ENCODE measurements at places on chromosomes 7 and 10.
A peak's percentile ranks its signal among the peaks of the same experiment; 100 is the strongest.

- DNase-seq = peak; percentile 94
Measured at GRCh38 chr10:88198023-88198422, 334.6 kb downstream of the PTEN start.

- no peak for DNase-seq
Measured at GRCh38 chr10:129877773-129878371, 86.2 kb downstream of the EBF3 start.

DNA sequence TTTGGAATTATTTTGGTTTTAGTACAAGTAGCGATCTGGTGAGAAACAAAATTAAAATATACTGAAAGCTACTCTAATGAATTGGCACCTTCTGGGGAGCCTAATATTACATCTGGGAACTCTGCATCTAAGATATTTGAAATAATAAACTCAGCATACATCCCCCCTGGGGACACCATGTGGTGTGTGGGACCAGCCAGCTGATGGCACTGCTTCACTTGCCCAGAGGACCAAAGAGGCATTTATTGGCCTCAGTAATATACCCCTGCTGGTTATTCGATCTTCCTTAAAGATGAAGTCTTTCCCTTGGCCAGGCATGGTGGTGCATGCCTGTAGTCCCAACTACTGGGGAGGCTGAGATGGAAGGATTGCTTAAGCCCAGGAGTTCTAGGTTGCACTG is 195.1 kb upstream of the AUTS2 start:
- DNase-seq = no peak

DNA sequence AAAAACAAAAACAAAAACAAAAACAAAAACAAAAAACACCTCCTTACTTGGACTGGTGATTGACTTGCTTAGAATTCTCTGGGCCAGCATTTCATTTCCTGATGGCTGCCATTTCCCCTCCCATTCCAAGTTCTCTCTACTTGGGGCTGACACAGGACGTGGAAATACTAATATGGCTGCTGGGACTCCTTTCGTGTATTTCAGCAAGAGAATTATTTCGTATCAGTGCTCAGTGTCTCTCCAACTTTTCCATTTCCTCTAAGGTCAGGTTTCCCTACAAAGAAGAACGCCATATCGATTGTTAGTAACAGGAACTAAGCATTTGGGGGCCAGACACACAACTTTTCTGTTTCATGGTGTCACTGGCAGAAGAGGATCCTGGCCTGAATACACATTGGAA is 22.5 kb upstream of the VAX1 start:
- no peak for DNase-seq

- DNase-seq = no peak
Measured at GRCh38 chr10:108014145-108014901, 849.8 kb upstream of the SORCS1 start.

DNA sequence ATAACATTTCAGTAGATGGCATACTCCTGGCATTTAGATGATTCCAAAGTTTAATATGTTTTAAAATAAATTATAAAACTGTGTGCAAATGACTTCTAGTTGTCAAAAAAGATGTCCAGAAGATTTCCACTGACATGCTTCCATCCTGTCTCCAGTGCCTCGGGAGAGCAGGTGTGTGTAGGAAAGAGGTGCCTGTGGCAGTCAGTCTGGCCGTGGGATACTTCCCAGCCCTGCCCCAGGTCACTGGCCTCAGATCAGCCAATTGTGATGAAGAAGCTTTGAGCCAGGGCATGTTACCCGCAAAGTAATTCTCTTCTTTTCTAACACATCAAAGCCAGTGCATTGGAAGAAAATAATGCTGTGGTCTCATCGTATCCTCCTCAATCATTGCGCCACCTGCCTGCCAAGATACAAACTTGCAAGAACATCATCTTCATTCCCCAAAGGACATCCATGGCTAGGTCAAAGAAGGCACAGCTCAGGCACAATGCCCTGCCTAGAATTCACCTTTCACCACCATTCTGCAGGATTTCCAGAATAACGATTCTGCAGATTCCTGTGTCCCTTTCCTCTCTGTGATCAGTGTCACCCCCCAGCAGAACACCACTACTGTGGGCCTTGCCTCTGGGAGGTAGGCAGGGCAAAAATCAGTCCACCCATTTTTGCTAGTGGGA is 6.3 kb upstream of the KCNMA1 start:
- DNase-seq = no peak

GRCh38 chr7:111558991-111559390 is 3.3 kb downstream of the IMMP2L start:
- no peak for DNase-seq

- DNase-seq = no peak
Measured at GRCh38 chr7:18461785-18462467, 33.6 kb upstream of the HDAC9 start.

GRCh38 chr10:128517167-128517566 is 390.9 kb upstream of the MKI67 start:
- DNase-seq = no peak

DNA sequence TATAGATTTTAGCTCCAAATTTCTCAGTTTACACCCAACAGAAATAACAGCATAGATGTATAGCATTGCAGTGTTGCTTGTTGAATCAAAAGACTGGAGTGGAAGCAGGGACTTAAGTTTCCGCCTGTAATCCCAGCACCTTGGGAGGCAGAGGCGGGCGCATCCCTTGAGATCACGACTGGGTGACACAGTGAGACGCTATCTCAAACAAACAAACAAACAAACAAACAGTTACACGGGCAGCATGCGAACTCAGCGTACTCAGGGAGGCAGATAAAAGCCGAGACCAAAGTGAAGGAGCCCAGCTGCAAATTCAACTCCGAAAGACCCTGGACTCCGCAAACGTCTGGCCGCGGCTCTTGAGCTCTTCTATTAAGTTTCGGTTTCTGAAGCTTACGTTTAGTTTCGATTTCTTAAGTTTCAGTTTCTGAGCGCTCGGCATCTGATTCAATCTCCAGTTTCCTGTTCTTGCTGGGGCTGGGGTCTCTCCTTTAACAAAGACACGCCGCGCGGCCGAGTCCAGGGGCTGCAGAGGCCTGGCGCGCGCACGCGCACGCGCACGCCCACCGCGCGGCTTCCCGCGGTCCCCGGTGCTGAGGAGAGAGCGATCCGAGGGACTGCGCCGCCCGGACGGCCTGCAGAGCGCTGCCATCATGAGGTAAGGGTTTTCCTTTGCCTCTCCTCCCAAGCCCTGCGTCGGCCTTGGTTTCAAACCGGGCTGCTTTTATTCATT is at the start of gene IFIT5:
TSS of gene IFIT5 (plus strand) at position 423 of the 733 bp plus-strand sequence. CDS start at position 654, 231 bp downstream.
- DNase-seq = peak; percentile 82

- no peak for DNase-seq
Measured at GRCh38 chr10:58968389-58968755, 208.1 kb upstream of the PHYHIPL start.

GRCh38 chr7:33079763-33080690 is 17.5 kb upstream of the NT5C3A start:
- DNase-seq = no peak

DNA sequence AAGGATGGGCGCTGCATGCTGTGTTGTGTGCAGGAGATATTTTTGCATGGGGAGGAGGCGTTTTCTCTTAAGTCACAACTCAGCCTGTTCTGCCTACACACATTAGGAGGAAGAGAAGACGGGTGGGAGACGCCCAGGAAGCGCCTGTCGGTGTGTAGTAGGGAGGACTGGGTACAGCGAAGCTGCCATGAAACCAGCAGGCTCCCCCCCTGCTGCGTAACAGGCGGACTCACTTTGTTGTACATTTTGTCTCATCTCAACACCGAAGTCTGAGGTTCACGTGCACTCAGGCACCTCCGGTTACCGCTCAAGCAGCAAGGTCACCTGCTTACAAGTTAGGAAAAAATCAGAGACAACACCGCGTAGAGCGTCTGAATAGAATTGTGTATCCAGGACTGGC is 56.3 kb downstream of the CRTAC1 start:
- no peak for DNase-seq

DNA sequence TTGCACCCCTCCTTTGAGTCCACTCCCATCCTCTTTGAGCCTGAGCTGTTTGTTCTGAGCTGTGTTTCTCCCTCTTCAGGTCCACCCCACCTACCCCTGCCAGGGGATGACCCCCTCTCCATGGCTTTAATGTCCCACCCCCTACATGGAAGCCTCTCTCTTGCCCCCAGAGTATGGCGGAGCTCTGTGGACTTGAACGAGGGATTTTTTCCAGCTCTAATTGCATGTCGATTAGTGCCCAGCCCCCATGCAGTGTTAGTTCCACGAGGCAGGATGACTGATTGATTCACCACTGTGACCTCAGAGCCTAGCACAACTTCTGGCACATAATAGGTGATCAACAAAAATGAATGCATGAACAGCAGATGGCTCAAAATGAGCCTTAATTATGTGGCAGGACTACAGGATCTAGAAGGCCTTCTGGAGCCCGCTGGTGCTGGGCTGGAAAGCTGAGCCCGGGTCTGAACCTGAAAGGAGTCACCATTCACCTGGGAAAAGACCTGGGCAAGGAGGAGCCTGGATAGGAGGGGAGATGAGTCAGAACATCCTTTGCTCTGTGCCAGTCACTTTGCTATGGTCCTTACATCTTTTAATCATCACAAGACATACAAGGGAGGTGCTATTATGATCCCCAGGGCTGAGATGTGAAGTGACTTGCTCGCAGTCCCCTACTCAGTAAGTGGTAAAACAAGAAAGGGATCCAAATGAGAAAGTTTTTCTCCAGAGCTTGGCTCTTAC is 17.1 kb upstream of the SLC18A2 start:
- no peak for DNase-seq

DNA sequence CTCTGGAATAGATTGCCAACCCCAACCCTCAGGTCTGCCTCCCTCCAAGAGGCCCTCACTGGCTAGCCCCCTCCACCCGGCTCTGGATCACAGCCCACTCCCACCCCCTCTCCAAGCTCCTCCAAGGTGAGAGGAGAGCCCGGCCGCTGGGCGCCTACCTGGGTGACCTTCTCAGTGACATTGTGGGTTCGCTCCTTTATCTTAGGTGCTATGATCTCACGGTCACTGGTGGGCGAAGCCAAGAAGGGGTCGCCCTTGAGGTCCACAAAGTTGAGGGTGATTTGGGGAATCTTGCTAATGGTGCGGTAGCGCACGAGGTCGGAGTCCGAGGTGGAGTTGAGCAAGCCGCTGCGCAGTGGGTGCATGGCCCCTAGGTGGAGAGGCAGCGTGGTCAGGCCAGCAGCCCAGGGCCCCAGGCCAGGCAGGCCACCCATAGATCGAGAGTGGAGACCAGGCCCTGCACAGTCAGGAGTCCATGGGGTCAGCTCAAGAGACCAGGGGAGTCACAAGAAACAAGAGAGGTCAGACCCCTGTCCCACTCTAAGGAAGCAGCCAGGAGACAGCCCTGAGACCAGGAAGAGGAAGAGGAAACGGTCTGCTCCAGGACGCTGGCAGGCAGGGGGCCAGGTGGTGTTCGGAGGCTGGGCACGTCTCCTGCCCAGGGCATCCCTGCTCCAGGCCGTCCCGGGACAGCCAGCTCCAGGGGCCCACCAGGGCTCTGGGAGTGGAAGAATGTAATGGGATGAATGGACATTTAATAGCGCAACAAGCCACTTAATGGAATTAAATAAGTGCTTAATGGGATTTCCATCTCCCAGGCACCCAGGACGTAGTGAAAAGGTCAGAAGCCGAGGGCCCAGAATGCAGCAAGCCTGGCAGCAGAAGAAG is 20.7 kb downstream of the KCNH2 start:
- DNase-seq = no peak

DNA sequence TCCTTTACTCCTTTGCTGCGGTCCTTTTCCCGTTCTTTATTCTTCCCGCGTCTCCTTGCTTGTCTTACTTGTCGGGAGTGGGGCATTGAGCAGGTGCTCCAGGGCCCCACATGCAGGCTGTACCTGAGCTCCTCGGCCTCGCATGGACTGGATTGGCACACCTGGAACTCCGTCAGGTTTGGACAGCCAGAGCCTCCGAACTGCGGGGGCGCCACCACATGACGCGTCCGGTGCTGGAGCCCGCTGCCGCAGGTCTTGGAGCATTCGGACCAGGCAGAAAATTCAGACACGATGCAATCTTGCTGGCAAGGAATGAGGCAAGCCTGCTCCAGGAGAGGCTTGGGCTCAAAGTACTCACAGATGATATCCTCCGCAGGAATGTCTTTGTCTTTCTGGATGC is 195.7 kb downstream of the THSD7A start:
- DNase-seq = no peak

Data from foreskin keratinocyte (primary cell).